ENCODE measurements at places on chromosomes 5 and 9.

GRCh38 chr5:1316588-1317340, 21.9 kb upstream of the TERT start:
- DNase-seq = no peak

GRCh38 chr5:124702525-124702924, 43.9 kb downstream of the ZNF608 start:
- no peak for DNase-seq

DNA sequence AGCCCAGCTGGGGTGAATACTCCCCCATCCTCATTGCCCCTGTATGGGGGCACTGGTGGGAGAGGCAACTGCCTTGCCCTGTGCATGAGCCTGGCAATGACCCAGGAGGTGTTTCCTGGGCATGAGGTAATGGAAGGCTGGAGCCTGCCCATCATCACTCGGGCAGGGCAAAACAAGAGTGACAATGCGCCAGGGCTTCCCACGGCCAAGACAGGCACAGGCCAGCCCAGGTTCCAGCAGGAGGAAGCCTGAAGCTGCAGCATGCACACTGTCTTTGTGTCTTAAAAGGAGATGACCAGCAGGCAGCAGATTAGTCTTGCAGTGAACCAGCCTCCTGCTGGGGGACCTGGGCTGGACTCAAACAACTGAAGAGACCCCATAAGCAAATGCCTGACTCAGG, 92.2 kb upstream of the SMIM23 start:
- DNase-seq = no peak

GRCh38 chr5:180380441-180380840, 27.3 kb upstream of the GFPT2 start:
- DNase-seq = no peak

- no peak for DNase-seq
Observed at GRCh38 chr9:86645303-86645702, 291.1 kb upstream of the TUT7 start.
